ENCODE measurements at places on chromosomes 13 and 19.

GRCh38 chr19:19816679-19817078 lies 4.9 kb downstream of the ZNF506 start:
- no peak for DNase-seq

GRCh38 chr13:30856005-30856790 lies 49.9 kb upstream of the MEDAG start:
- DNase-seq, result no peak

GRCh38 chr13:106736941-106737340 lies 169.0 kb upstream of the ARGLU1 start:
- DNase-seq, result no peak

DNA sequence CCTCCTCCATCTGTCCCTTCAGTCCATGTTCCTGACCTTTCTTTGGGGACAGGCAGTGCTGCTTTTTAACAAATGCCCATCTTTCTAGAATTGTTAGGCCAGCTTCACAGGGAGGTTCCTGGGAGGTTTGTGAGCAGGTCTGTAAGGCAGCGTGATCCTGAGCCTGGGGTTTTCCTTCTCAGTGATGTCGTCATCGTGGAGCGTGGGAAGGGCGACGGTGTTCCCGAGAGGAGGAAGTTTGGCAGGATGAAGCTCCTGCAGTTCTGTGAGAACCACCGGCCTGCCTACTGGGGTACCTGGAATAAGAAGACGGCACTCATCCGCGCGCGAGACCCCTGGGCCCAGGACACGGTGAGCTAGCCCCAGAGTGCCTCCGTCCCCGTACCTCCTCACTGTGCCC lies 26.8 kb downstream of the CHAF1A start:
- no peak for DNase-seq

GRCh38 chr19:38289955-38290354 lies 14.1 kb upstream of the C19orf33 start:
- DNase-seq, result no peak

DNA sequence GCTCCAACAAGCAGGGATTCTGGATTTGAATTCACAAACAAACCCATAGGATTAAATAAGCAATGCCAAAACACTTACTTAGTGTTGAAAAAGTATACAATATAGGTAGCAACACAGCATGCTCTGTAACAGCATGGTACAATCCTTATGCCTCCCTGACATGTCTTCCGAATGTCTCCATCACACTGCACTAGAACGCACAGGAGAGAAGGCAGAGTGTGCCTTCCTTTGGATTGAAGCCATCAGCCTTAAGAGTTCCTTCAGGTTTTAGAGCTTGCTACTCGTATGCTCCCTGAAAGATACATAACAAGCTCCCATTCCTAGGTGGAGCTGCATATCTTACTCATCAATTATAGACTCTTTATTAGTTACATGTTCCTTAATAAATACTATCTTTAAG lies 1573.9 kb upstream of the PRR20A start:
- DNase-seq, result no peak

DNA sequence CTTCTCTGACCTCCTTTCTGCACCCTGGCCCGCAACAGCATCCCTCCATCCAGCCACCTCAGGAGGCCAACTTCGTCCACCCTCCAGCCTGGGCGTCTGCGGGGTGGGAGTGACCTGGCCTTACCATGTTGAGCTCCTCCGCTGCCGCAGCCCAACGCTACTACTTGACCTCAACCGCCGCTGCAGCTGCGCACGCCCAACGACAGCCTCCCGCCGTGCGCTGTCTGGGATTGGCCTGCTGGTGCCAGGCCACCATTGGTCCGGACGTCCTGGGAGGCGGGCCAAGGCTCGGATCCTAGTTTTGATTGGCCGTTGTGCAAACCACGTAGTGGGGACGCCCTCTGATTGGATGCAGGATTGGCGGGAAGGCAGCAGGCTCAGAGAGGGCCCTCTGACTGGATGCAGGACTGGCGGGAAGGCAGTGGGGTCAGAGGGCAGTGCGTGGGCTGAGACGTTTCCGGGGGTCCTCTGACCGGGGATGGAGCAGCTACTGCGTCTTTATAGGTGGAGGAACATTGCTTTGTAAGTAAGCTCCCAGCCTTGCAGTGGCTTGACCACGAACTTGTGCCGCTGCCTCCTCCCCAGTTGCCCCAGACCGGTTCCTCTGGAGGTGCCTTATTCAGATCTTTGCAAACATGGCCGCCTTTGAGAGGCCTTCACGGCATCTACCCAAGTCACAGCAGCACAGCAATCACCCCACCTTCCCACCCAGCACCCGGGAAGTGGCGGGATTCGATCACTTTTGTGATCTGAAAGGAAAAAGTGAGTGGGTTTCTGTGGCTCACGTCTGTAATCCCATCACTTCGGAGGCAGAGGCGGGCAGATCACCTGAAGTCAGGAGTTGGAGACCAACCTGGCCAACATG lies at the start of gene TUBA3C:
Gene TUBA3C, minus strand, starts transcription at position 204 of the 865 bp plus-strand sequence. Its CDS starts 77 bp downstream, at position 127.
- no peak for DNase-seq

DNA sequence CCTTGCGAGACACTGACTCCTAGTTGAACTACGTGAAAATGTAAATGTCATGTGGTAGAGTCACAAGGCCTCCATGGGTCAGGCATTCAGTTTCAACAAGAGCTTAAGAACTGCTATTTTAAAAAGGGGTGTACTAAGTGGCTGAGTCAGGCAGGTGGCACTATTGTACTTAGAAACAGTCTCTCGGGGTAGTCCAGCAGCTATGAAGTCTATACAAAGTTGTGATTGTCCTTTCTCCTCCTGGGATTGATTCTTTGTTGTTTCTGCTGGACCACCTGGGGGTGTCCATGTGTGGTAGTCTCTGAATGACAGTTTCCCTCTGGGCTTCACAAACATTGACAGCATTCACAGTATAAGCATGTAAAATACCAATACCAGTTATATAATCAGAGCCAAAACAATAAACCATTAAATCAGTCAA lies 33.0 kb downstream of the UGGT2 start:
- DNase-seq, result no peak

- DNase-seq, result no peak
Measured at GRCh38 chr13:74464670-74465069, 330.5 kb upstream of the KLF12 start.

- DNase-seq, result no peak
Measured at GRCh38 chr19:4019578-4019977, 12.0 kb downstream of the PIAS4 start.

- no peak for DNase-seq
Measured at GRCh38 chr19:18321734-18322102, 1.2 kb downstream of the LSM4 start.
